ENCODE measurements at places on chromosomes 7 and 10.

DNA sequence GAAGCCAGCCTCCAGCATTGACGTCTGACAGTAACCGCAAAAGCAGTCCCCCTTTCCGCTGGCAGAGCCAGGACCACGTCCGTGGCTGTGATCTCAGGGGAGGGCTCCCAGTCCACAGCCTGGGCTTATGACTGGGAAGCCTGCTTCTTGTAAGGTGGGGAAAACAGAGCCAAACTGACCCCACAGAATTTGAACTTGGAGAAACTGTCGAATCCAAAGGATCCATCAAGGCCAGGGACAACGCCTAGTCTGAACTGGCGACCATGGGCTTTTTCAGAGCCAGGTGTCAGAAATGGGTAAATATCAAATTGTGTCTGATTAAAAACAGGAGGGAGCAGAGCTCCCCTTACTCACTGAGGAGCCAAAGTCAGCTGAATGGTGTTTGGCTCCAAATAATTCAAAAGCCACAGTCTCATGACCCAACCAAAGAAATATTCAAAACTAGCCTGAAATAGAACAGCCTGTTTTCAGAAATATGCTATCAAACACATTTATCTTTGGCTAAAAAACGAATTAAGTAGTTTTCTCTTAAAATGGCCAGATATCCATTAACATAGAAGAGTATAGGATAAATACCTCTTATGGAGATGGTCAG lies 751.4 kb upstream of the GALNT17 start:
- DNase-seq = no peak

DNA sequence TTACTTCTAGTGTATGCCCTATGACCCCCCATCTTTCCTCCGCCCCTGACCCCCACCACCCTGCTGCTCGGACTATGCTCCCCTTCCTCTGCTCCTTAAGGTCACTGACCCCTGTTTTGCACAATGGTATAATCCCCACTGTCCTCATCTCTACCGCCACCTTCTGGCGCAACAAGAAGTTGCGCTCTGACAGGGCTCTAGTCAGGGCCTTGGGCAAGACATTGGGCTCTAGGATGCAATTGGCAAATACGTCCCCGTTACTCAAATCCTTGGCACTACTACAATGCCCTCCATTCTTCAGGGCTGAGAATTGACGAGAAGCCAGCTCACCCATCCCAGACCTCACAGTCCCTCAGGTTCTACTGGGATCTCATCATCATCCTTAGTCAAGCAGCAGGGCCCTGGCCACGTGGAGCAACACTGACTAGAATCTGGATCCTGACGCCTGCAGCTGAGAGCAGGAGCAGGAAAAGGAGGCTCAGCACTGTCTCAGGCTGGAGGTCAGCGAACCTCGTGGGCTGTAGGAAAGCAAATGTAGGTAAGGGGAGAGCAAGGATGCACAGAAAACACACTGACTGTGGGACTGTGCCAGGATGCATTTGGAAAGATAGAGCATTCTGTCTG lies 10.6 kb downstream of the LRIT2 start:
- no peak for DNase-seq

DNA sequence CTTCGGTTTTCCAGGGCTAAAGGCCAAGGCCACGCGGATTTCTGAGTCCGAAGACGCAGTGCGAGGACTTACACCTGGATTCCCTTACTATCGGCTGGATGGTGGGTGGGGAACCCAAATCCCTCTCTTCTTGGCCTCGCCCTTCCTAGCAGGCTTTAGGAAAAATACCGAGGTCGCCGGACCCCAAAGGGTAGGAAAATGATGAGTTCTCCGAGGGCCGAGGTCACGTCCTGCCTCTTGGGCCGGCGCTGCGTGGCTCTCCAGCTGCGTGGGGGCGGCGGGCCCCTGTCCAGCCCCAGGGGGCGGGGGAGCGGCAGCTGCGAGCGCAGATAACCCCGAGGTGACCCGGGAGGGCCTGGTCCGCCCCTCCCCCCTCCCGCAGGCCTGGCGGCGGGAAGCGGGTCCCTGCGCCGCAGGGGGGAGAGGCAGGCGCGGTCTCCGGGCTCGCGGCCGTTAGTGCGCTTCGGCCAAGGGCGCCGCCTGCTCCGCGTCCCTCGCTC lies 805 bp upstream of the HMX3 start:
- DNase-seq = no peak

DNA sequence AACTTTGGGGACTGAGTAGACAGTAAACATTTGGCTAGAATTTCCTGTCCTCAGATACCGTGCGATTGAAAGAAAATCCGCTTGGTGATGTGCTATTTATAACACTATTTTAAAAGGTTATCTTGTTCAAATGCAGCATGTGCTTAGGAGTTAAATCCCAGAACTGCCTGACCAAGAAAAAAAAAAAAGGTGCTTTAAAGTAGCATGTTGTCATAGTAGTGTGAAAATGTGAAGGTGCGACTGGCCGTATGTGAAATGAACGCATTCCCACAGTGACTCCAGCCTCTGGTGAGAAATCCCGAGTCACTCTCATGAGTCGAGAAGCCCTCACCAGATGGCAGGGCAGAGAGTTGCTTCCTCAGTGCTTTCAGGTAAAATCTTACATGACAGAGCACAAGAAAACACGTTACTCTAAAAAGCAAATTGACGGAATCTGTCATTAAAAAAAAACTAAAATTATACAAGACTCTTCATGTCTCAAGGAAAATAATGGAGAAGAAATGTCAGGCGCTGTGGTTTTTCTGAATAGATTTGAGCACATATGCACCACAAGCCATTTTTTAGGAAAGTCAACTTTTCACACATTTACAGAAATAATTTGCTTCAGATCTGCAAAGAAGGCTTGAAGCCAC lies 18.4 kb upstream of the KLF6 start:
- no peak for DNase-seq

- no peak for DNase-seq
These were observed 1163.4 kb upstream of the AUTS2 start for GRCh38 chr7:68434857-68435256.

GRCh38 chr10:69492091-69492745 lies 41.0 kb downstream of the TSPAN15 start:
- no peak for DNase-seq

- no peak for DNase-seq
These were observed 22.7 kb upstream of the MKRN1 start for GRCh38 chr7:140501966-140502365.

- no peak for DNase-seq
These were observed 131.1 kb downstream of the WDR37 start for GRCh38 chr10:1187151-1187854.

DNA sequence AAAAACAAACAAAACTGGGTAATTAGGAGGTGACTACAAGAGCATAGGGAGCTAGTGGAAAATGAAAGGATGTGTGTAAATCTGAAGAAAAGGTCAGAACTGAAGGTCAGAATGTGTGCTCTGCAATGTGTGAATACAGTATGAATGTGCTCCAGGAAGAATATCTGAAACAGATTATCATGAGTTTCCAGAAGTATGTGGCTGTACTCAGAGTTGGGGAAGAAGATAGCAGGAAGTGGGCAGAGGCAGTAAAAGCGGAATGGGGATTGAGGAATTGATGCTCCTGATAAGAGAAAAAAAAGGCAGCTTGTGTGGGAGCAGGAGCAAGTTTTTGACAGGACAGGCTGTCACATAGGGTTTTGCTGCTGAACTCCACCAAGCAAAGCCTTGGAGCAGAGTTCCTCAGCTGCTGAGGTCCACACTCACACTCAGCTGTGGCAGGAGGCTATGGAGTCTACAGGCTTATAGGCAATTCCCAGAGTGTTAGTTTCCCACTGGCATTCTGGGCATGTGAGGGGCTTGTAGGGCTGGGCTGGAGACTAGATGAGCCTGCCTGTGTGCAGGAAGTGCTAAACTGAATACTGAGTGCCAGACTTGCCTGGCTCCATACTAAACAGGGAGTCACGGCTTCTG lies 22.9 kb downstream of the H2AZ2 start:
- no peak for DNase-seq
